ENCODE measurements at places on chromosomes 16 and 17.

DNA sequence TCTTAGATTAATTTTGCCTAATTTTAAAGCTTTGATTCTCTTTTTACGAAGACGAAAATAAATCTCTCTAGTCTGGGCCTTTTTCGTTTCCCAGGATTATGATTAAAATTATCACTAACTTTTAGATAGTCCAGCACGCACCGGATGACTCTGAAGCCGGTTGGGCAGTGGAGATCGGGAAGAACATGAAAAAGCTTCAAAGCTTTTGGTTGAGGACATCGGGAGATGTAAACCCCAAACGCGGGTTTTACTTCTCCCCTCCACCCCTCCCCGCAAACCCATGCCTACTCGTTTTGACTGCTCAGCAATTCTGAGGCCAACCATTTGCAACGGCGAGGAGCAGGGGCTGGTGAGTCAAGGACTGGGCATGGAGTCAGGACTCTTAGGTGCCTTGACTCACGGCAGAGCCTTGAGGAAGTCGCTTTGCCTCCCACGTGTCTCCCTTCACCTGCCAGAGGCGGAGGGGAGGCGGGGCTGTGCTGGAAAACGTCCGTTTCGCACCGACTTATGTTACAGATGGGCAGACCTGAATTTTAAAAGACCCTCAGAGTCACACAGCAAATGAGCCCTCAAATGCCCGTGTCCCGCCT lies 989 bp upstream of the DUSP14 start:
- DNase-seq: peak; percentile 91

GRCh38 chr17:41466988-41467387 lies at the start of gene KRT32:
TSS of gene KRT32 (minus strand) at chr17:41467386. CDS start at chr17:41467325, 61 bp downstream.
- no peak for DNase-seq

GRCh38 chr16:14155572-14156190 lies 84.6 kb downstream of the MRTFB start:
- no peak for DNase-seq

- DNase-seq: no peak
Observed at GRCh38 chr17:12990041-12990808, 27.6 kb downstream of the ELAC2 start.

DNA sequence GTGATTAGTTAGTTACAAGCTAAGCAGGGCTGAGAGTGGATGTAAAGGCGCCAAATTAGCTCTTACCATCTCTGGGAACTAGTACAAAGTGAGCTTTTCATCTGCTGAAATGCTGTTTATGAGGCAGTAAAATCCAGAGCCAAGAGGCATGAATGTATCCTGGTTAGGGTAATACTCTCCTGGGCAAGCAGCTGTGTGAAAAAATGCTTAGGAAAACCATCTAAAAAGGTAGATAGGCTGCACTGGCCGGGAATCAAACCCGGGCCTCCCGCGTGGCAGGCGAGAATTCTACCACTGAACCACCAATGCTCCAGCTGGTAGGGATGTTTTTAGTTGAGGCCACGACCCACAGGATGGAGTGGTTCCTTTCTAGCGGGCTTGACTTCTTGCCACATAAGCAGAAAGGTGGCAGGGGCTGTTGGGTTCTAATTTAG lies 23.0 kb downstream of the VAC14 start:
- peak; percentile 21 for DNase-seq

DNA sequence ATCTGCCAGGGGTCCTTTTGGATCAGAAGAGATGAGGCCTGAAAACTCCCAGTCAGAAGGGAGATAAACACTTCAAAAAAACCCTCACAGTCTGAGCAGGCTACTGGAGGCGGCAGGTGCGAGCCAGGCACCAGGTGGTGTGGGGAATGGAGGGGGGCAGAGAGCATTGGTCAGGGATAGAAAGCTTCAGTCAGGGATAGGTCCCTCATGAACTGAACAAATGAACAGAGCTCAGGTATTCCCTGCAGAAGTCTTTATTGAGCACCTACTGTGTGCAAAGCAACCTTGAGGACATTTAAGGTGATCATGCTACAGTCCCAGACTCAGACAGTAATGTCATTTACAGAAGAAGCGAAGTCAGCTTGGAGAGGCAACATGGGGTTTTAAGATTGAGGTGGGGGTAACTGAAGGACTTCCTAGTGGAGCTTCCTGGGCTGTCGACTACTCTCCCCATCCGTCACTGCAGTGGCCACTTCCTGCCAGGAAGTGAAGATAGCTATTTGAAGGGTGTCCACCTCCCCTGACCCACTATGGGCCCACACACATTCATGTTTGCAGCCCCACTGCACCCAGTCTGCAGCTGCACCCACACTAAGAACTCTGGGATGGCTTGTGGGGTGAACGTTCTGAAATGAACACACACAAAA lies 3.2 kb downstream of the KIFC3 start:
- DNase-seq: no peak

- peak; percentile 80 for DNase-seq
Observed at GRCh38 chr17:37067555-37068111, 118.9 kb downstream of the AATF start.

- DNase-seq: no peak
Observed at GRCh38 chr17:17179371-17179827, 26.7 kb downstream of the PLD6 start.

GRCh38 chr17:82443465-82444283 lies 6.9 kb downstream of the CYBC1 start:
- no peak for DNase-seq

DNA sequence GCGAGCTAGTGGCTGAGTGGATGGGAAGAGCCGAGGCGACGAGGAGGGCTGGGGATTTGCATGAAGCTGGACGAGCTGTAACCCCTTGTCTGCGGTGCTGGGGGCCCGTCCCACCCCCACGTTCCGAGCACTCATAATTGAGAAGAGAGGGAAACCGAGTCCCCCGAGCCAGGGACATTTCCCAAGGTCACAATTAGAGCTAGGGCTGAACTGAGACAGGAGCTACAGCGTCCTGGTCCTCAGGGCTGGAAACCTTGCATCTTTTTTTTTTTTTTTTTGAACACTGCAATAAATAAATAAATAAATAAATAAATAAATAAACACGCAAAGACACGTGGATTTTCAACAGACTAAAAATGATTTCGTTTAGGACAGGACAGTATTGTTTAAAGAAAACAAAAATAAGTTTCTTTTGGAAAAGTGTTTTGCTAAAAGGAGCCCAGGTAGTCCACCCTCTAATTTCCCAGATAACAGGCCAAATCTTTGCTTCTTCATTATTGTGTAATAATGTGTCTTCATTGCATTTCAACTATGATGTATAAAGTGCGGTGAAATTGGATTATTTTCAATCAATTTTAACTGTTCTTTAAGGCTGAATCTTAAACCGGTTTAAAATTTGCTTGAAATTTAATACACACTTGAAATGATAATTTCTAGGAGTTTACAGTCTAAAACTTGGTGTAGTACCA lies 992 bp downstream of the GDPD1 start:
- no peak for DNase-seq

GRCh38 chr17:73156166-73156840 lies 8.5 kb upstream of the SSTR2 start:
- DNase-seq: peak; percentile 74

DNA sequence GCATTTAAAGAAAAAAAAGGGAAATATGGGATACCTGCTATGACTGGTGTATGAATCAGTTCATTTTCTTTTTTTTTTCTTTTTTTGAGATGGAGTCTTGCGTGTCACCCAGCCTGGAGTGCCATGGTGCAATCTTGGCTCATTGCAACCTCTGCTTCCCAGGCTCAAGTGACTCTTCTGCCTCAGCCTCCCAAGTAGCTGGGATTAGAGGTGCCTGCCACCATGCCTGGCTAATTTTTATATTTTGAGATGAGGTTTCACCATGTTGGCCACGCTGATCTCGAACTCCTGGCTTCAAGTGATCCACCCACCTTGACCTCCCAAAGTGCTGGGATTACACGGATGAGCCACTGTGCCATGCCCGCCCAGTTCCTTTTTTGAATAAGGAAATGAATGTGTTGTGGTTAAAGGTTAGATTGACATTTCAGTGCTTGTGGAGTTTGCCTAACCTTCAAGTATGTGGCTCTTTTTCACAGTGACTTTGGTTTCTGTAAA lies 7.7 kb downstream of the HAPSTR1 start:
- peak; percentile 22 for DNase-seq

GRCh38 chr17:13690806-13691205 lies 89.1 kb upstream of the HS3ST3A1 start:
- no peak for DNase-seq

DNA sequence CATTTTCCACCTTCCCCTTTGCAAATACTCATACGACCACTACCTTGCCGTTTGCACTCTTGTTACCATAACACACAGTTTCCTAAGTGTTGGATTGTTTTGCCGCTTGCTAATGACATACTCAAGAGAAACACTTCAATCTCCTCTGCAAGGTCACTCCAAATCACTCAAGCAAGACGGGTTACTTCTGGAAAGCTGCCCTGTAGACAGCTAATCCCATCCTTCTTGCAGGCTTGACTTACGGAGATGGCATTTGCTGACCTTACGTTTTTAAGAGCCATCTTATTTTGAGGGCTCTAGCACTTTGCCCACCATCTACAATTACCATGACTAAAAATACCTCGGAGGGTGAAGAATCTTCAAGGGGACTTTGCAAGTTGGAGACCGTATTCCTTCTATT lies 46.2 kb downstream of the MYH3 start:
- DNase-seq: no peak

DNA sequence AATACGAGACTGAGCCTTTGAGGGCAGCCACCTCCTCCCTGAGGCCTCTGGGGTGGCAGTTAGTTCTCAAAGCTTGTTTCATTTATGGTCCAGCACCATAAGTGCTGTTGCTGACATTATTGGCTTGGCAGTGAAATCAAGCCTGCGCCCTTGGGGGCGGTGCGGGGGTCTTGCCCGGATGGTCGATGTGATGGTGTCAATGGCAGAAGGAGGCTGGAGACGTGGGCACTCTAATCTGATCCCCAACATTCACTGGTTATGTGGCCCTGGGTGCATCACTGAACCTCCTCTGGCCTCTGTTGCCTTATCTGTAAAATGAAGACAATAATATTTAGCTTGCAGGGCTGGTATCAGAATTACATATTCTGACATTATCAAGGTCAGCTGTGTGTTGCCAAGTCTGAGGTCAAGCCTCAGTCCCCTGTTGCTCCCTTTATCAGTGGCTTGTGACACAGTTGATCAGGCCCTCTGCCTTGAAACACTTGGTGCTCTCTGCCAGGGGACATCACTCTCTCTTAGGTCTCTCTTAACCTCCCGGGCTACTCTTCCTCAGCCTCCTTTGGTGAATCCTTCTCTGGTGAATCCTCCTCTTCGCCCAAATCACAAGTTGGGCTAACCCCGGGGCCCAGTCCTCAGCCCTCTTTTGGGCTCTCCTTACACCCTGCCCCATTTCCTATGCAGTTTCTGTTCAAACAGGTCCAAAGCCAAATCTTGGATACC lies 11.8 kb upstream of the TMEM220 start:
- no peak for DNase-seq

Data from brain microvascular endothelial cell (primary cell).